Activated naive CD8-positive, alpha-beta T cell treated with anti-CD3 and anti-CD28 coated beads, Interleukin-2, amount 50 U/mL, for 16 hours (primary cell): ENCODE measurements at places on chromosomes 13 and 19.

DNA sequence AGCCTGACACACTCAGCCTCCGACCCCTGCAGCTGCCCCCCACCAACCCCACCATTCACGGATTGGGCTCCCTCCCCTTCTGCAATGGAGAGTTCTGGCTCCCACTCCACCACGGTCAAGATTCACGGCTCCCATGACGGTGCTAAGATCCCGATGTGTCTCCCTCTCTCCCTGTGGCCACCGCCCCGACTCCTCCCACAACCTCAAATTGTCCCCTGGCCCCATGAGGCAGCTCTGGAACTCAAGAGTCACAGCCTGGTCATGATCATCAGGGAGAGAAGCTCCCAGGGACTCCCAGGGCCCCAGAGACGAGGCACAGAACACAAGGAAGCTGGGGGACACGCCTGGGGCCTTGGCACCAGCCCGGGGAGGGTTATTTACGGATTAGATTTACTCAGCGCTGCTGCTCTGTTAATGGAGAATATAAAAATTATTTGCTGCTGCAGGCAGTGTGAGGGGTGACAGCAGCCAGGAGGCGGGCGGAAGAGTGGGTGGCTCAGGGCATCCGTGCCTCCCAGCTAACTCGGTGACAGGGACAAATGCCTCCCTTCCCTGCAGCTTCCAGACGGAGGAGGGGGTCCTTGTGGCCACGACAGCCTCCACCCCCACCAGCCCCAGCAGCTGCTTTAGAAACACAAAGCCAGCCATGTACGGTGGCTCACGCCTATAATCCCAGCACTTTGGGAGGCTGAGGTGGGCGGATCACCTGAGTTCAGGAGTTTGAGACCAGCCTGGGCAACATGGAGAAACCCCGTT lies 184.2 kb downstream of the PTPRS start:
- DNase-seq = no peak

DNA sequence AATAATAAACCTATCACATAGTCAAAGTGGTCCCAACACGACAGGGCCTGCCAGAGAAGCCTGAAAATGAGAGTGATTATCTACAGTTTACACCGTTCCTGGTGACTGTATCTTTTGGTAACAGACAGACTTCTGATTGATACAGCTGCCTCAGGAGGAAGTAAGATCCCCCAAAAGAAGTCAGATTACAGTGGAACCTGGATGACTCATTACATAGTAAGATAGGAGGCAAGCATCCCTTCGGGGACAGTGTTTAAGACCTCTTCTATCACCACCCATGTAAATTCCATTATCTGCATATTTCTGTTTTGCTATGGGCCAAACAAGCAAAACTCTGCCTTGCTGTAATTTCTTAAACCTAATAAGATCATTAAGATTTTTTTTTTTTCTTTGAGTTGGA lies 44.0 kb upstream of the FLT1 start:
- DNase-seq = no peak

DNA sequence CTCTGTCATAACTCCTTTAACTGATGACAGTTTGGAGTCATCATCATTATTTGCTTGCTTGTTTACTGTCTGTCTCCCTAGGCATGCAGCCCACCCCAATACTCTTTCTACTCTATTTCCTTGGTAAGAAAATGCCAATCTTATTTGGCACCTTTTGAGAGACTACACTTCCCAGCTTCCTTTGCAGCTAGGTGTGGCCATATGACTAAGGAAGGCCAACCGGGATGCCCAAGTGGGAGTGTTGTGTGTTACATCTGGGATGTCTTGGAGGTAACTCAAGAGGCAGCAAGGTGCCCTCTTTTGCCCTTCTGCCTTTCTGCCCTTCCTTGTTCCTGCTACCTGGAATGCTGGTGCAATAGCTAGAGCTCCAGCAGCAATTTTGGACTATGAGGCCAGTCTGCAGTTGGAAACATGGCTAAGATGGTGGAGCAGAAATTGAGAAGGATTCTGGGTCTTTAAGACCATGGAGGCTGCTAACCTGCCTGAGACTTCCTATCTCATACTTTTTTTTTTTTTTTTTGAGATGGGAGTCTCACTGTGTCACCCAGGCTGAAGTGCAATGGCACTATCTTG lies 27.5 kb downstream of the C19orf81 start:
- no peak for DNase-seq

DNA sequence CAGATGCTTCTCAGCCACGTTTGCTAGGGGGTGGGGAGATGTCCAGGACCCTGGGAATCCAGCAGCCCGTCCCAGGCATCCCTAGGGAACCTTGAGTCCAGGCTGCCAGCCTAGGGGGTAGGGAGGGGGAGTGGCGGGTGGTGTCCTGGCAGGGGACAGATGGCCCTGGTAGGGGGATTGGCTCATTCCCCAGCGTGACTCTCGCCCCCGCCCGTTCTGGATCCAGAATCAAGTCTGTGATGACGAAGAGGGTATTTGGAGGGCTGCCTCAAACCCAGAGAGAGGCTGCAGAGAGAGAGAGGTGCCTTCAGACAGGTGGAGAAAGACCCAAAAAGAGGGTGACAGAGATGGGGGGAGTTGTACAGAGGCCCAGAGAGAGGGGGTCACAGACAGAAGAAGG lies 4.1 kb downstream of the SLC17A7 start:
- no peak for DNase-seq

- DNase-seq = no peak
Observed at GRCh38 chr19:1130771-1131717, 27.2 kb downstream of the GPX4 start.

DNA sequence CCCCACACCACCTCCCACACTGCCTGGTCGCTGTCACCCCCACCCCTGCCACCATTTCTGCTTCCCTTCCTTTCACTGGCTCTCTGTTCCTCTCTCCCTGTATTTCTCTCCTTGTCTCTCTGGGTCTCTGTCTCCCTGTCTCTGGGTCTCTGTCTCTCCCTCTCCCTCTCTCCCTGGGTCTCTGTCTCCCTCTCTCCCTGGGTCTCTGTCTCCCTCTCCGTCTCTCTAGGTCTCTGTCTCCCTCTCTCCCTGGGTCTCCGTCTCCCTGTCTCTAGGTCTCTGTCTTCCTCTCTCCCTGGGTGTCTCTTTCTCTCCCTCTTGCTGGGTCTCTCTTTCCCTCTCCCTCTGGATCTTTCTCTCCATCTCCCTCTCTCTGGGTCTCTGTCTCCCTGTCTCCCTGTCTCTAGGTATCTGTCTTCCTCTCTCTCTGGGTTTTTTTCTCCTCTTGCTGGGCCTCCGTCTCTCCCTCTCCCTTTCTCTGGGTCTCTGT lies 21.6 kb downstream of the KLHL26 start:
- DNase-seq = no peak

DNA sequence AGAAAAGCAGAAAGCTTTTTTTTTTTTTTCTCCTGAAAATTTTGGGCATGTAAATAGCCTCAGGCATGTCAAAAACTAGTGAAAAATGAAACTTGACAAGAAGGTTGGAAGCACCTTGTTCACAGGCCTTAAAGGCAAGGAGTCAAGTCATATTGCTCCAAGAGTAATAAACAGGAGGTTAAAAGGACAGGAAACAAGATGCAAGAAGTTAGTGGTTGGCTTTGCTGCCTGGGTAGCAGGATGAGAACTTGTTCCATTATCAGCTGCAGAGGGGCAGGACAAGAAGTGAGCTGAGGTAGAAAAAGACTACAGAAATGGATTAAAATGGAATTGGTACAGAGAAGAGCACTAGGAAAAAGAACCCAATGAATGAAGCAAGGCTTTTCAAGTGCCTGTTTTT lies 242.6 kb downstream of the DCT start:
- DNase-seq = no peak

- no peak for DNase-seq
Observed at GRCh38 chr19:18735324-18735723, 51.8 kb downstream of the CRTC1 start.

DNA sequence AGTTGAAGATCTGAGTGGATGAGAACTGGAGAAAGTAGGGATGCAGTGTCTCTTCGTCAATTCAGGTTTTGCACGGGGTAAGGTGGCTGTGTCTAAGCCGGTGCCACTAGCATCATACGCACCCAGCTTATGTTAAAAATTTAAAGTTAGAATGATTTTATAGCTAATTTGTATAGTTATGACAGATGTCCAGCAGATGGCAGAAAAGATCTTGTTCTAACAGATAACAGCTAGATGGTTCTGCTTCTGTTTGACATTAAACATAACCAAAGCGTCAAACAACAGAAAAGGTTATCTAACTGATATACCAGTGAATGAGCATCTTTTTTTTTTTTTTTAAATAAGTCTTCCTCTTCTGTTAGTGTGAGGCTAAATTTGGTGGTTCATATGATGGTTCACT lies 18.8 kb upstream of the EDDM13 start:
- no peak for DNase-seq

- DNase-seq = no peak
Observed at GRCh38 chr13:59745392-59745788, 418.3 kb downstream of the DIAPH3 start.

DNA sequence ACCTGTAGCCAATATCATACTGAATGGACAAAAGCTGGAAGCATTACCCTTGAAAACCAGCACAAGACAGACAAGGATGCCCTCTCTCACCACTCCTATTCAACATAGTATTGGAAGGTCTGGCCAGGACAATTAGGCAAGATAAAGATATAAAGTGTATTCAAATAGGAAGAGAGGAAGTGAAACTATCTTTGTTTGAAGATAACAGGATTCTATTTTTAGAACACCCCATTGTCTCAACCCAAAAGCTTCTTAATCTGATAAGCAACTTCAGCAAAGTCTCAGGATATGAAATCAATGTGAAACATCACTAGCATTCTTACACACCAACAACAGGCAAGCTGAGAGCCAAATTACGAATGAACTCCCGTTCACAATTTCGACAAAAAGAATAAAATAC lies 17.8 kb upstream of the CCNA1 start:
- DNase-seq = no peak

- no peak for DNase-seq
Observed at GRCh38 chr19:47253467-47253881, 2.9 kb upstream of the CCDC9 start.

DNA sequence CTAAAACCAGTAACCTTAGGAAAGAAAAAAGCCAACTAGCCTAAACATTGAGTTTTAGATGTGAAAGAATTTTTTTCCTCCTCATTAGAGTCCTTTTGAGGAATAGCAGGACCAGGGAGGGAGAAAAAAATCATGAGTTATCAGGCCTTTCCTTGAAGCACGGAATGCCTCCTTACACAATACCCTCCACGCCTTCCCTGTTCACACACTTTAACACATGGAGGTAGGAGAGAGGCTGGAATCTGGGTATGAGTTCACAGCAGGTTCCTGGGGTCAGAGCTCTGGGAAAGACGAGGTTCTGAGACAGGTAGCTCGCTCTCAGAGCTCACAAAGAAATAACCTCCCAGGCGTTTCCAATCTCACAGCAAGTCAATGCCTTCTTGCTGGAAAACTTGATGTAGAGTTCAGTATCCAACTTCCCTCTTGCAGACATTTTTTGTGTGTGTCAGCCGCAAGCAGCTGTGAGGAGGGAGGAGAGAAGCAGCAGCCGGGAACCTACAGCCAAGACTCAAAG lies 716 bp downstream of the ZNF573 start:
- no peak for DNase-seq

DNA sequence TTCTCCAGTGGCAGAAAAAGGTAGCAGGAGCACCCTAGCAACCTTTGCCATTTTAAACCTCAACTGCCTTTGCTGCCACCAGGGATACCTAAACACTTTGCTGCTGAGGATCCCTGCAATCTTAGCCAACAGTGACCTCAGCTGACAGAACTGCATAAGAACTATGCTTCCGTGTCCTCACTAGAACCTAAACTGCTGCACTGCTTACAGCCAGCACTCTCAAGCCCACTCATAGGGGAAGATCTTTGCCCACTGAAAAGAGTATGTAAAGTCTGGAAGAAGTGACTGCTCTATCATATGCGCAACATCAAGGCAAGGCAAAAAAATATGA lies 270.0 kb upstream of the PCDH20 start:
- DNase-seq = no peak

- no peak for DNase-seq
Observed at GRCh38 chr19:31955884-31956283, 389.5 kb upstream of the ZNF507 start.

- DNase-seq = no peak
Observed at GRCh38 chr13:91302111-91302510, 45.4 kb upstream of the MIR17HG start.

GRCh38 chr13:106527445-106527801 lies 8.0 kb downstream of the EFNB2 start:
- no peak for DNase-seq

DNA sequence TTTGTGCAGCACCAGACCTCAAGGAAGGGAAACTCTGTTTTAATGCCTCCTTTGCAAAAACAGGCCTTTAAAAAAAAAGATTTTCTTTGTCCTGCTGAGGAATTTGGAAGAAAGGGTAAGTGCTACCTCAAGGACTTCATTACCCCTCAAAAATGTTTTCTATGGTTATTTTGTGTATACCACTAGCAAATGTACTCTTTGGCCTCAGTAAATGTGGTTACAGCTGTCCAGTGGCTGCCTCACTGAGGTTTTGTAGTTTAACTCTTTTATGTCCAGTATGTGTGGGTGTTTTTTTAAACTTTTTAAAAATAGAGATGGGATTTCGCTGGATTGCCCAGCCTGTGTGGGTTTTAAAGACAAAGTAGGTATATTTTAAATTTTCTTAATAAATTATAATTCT lies 42.2 kb upstream of the TSC22D1 start:
- no peak for DNase-seq

GRCh38 chr13:107069108-107069776 lies 501.3 kb upstream of the ARGLU1 start:
- no peak for DNase-seq
